ENCODE measurements at places on chromosomes 2 and 18.

- no peak for DNase-seq
These were observed 574 bp upstream of the EML4 start for GRCh38 chr2:42168459-42169099.

- no peak for DNase-seq
These were observed 39.1 kb downstream of the FAM98A start for GRCh38 chr2:33560017-33560416.

- no peak for DNase-seq
These were observed 12.7 kb upstream of the MTERF4 start for GRCh38 chr2:241114836-241115235.

DNA sequence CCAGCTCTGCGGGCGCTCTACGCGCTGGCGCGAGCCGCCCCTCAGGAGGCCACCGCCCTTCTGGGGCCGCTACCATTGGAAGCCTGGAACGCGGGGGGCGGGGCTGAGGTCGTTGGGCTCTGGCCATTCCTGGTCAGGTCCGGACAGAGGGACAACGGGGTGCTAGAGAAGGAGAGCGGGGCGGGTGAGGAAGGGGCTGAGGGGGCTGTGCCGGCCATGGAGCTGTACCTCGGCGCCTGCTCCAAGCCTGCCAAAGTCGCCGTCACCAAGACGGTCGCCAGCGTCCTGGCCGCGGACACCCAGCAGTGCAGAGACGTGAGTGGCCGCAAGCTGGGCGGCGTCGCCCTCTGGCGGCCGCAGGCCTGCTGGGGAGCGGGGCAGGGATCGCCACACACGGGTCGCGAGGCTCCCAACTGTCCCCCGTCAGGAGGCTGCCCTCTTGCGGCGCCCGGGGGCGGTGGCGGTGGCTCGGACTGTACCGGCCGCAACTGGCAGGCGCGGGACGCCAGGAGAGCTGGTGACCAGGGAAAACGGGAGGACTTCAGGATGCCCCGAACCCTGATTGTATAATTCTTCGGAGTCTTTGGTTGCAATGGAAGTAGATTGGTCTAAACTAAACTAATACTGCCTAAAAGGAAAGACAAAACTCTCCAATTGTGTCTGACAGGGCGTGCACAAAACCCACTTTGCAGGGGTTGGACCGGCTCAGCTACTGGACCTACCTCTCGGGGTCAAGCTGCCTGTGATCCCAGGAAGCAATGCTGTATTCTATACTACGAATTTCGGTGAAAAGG lies at the start of gene FSIP2:
FSIP2 (plus strand) TSS at position 126 of the 794 bp plus-strand sequence; CDS start at position 217, 91 bp downstream.
- DNase-seq, result no peak

DNA sequence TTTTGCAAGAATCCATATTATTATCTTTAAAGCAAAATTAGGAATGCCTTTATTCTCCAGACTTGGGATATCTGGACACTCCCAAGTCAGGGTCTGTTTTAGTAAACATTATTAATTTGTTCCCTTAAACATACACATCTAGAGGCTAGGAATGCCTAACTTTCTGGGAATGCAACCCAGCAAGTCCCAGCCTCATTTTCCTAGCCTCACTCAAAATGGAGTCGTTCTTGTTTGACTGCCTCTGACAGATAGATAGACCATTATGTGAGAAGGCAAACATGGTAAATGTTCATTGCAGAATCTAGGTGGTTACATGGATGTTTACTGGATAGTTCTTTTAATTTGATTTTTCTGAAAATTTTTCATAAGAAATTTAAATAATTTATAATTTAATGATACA lies 270.1 kb upstream of the STON1 start:
- DNase-seq, result no peak

DNA sequence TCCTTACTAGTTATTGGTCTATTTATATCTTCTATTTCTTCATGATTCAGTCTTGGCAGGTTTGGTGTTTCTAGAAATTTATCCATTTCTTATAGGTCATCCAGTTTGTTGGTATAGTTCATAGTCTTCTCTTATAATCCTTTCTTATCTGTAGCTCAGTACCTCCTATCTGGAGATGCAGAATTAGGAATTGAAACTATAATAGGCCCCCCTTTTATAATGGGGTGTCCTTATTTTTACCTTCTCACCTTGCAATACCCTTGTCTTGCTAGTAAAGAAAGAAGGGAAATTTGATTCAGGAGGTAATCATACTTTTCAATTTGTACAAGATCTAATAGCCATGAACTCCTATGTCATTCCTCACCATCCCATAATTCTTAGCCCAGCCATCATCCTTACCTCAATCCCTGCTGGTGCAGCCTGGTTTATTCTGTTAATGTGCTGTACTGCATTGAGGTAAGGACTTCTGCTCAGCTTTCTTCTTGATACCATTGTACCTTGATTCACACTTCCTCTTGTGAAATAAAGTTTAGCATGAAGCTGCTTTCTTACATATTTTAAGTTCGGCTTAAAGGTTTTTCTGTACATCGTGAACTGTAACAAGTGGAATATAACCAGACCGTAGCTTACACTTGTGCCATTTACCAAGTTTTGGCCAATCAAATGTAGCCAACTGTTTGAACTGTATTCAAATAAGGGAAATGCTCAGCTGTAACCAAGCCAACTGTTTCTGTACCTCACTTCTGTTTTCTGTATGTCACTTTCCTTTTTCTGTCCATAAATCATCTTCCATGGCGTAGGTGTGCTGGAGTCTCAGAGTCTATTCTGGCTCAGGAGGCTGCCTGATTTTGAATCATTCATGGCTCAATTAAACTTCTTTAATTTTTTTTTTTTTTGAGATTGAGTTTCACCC lies 40.1 kb upstream of the PTH2R start:
- DNase-seq, result no peak

All from stimulated activated CD8-positive, alpha-beta memory T cell treated with anti-CD3 and anti-CD28 coated beads, Interleukin-15, amount 100 ng/mL, for 24 hours (primary cell).